ENCODE measurements at places on chromosomes 7 and 10.

DNA sequence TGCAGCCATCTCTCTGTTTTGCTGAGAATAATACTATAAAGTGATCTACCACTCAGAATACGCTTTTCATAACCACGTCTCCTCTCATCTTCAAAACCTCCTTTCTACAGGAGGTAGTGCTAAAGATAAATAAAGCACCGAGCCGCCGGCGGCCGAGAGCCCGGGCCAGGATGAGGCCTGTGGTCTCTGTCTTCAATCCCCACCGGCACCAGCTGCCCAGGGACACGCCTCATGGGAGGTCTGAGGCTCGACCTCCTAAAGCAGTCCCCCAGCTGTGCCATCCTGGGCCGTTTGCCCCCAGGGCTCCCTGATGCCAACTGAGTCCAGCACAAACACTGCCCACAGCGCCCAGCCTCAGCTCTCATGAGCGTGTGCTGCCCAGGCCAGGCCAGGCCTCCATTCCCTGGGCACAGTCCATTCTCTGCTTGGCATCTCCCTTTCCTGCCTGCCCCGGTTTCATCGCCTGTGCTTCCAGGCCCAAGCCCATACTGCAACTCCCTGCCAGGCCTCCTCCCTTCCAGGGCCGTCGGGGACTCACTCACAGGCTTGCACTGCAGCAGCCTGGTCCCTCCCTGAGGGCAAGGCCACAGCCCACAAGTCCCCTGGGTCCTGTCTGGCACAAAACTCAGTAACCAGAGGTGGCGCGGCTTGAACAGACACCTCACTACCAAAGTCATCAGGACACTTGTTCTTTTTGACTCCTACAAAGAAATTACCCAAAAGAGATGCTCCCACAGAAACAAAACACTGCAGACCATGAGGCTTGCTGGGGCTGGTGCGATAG is 2.5 kb downstream of the INTS1 start:
- DNase-seq = no peak

DNA sequence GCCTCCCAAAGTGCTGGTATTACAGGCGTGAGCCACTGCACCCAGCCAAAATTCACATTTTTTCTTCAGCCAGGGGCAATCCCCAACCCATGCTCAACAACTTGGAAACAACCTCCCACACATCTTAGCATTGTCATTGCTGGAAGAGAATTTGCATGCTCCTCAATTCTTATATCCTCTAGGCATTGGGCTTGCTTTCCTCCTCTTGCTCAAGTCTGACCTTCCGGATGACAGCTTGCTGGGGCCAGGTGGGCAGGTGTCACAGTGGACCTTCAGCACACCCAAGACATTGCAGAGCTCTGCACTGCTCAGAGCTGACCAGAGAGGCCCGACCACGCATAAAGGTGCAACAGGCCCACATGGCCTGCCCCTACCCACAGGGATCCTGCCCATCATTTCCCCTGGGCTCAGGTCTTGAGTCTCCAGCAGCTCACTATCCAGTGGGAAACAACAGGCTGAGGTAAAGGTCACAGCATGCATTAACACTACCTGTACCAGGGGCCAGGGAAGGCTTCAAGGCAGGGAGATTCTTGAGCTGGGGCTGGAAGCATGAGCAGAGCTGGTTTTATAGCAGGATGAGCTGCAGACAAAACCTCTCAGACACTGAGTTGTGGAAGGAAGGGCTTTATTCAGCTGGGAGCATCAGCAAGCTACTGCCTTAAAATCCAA is 6.8 kb upstream of the GPR15LG start:
- DNase-seq = no peak

DNA sequence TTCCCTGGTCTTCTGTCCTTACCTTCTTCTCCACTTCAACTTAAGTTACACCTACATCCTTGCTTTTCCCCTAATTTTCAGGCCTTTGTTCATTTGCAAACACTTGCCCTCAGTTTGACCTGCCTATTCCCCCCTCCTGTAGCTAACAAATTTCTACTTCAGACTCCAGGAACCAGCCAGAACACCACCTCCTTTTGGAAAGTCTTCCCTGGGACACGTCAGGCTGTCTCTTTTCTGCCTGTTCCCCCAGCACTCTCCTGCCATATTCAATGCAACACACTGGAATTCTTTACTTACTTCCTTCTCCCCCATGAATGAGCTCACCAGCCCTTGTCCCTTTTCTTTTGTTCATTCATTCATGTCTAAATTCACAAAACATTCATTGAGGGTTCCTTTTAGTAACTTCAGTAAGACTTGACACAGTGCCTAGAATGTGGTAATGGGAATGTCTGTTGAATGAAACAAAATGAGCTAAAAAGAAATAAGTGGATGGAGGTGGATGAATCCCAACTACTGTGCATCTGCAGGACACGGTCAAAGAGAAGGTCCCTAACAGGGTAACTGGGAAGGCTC is 478.0 kb downstream of the KCNMA1 start:
- DNase-seq = no peak

- DNase-seq = no peak
Measured at GRCh38 chr7:39525926-39526325, 40.3 kb upstream of the YAE1 start.

GRCh38 chr7:26006426-26006825 is 145.6 kb upstream of the NFE2L3 start:
- no peak for DNase-seq

GRCh38 chr7:131586259-131586658 is 29.8 kb upstream of the PODXL start:
- no peak for DNase-seq

DNA sequence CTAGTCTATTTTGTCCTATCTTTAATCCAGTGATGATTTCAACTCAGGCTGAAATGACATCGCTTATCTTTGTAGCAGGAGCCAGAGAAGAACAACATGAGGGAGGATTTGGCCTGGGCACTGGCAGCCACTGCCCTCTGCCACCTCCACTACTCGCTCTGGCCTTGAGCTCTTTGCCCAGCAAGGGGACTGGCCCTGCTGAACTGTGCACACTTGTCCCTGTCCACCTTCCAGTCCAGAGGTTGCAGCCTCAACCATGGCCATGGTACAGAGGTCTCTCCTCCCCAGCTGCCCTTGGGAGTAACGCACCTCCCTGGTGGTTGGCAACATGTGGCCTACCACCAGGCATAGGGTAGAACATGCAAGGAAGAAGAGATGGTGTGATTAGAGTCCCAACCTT is 8.4 kb downstream of the HABP2 start:
- no peak for DNase-seq

- no peak for DNase-seq
Measured at GRCh38 chr7:112462236-112462635, 12.0 kb downstream of the IFRD1 start.

DNA sequence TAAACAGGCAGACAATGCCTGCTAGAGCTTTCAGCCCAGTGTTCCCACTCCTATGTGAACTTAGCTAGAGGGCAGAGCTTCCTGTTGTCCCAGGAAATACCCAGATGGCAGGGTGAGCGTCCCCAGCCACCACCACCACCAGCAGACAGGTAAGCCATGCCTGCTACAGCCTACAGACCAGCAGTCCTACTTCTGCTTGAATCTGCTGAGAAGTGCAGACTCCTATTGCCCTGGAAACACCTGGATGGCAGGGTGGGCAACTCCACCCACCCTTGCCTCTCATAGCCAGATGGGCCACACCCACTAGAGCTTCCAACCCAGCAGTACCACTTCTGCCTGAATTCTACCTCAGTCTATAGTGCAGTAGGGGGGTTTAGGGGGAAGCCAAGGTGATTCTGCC is 64.4 kb downstream of the FBXL13 start:
- DNase-seq = no peak

DNA sequence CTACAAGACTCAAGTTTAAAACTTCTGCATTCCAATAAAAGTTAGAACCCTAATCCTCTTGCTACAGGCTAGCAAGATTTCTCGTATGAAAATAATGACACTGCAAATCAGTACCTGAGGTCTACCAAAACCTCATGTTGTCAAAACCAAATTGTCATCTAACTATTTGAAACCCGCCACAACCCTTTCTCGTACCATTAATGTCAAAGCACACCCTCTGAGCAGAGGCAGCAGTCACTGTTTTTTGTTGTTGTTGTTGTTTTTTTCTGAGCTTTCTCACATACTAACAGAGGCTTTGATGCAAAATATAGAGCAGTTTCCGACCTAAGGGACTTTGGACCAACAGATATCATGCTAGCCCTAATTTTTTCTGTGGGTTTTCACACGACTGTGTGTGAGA is 563.9 kb upstream of the C7orf33 start:
- DNase-seq = no peak

- no peak for DNase-seq
Measured at GRCh38 chr10:129258283-129258923, 208.6 kb upstream of the MGMT start.

GRCh38 chr7:36667007-36667745 is 57.1 kb downstream of the AOAH start:
- DNase-seq = no peak

- DNase-seq = no peak
Measured at GRCh38 chr7:111470998-111471397, 91.3 kb downstream of the IMMP2L start.

GRCh38 chr10:99370993-99371392 is 41.8 kb downstream of the CNNM1 start:
- no peak for DNase-seq

DNA sequence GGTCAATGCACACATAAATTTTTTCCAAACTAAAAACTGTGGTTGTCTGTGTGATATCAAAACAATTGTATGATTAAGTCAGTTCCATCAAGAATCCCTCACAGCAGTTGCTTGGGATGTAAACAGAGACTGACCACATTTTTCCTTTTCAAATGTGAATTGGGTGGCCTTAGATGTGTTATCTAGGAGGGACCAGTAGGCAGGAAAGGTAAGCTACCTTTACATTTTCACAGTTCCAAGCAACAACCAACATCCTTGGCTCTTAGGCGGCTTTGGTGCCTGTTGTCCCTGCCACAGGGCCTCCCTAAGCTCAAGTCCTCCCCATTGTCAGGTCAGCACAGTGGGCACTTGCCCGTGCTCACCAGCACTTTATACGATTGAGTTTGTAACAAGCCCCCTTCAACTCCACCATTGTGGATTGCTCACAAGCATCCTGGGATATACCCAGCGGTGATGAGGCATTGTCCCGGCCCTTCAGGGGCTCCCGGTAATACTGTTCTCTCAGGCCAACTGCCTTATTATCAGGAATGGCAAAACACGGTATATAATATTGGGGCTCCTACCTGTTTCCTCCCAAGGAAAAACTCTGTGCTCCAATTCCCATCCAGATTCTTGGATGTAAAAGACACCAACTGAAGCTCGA is 114.9 kb upstream of the ANKRD1 start:
- DNase-seq = no peak

DNA sequence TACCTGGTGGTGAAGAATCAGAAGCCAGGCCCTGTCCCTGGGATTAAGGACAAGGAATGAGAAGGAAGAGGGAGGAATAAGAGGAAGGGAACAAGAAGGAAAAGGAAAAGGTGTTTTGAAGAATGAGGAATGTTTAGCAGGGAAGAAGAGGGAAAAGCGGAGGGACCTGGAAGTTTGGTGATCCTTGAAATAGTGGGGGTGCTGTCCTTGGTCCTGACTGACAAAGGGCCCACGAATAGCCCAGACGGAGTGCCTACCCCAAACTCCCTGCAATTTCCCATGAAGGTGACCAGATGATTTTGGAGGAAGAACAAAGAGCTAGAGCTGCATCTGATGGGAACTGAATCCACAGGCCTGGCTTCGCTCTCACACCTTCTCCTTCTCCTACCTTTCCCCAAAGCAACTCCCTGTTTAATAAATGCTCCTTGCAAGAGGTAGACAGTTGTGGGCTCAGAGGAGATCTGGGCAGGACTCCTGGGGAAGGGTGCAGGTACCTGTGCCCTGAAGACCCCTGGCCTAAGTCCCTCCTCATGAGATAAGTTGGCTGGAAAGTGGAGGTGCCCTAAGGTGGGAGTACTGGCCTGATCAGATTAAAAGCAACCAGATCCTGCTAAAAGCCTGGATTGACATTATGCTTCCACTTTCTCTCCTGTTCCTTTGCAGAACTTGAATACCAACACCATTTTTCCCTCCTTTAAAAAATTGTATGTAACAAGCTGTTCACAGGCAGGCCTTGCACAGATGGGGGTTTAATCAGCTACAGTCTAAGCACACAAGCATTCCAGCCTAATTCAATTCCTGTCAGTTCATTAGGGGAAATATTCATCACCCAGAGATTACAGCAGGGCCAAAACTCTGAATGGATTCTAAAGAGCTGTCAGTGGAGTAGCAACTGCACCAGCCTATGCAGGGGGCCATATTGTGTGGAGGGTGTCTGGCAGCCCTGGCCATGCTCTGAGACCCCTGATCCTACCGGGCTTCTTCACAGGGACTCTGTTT is 19.4 kb downstream of the KAZALD1 start:
- no peak for DNase-seq

DNA sequence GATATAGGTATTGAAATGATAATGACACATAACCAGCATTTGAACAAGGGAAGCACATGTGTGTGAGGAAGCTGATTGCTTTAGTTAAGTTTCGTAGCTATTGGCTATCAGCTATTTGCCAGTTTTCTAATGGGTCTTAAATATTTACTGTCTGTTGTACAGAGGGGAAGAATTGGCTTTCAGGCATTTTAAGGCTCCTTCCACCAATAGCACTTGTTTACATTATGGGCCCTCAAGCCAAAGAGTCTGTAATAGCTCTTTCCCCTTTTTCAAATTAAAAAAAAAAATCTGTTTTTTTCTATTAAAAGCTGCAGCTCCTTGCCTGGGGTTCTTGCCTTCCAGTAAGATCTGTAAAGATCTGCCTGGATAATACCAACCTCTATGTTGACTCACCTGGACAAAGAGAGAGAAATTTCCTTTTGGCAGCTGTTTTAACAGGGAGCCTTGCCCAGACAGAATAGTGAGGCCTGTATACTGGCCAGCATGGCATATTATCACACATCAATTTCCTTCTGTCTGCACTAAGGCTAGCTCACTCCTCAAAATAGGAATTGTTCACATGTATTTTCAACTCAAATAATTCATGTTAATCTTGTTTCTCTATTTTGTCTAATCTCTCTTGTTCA is 104.7 kb upstream of the LRGUK start:
- DNase-seq = no peak

DNA sequence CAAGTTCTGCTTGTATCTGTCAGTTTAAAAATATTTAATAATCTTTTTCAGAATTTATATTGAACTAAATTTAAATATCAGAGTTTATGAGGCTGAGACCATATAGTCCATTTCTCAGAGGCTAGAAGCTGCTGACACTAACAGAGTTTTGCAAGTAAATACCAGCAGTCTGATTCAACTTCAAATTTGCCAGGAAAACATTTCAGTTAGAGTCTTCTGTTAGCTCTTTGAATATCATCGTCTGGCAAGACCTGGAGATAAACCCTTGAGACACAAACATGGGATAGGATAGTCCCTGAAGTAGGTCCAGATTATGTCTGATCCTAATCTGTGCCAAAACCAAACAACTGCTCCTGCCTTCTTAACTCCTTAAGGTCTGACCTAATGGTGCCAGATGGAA is 472.8 kb upstream of the STEAP1 start:
- DNase-seq = no peak
